ENCODE measurements at places on chromosomes 1 and 21. TPM values are rescaled to one million over a fixed set of nuclear protein-coding genes. Genes with fewer than 3 reads are reported as not detected.
A peak's percentile ranks its signal among the peaks of the same experiment; 100 is the strongest.

- H3K36me3 ChIP-seq, result no peaks in the 10 kb centered on the region
- H3K27ac ChIP-seq, result peak overlapping the region; percentile 96
- H3K27me3 ChIP-seq, result no peaks in the 10 kb centered on the region
- DNase-seq, result peak; percentile 80
- no peak overlapping the region for H3K4me3 ChIP-seq
- H3K4me1 ChIP-seq, result peaks cover 55% of the 10 kb centered on the region
These were observed 29.6 kb downstream of the ACOT11 start for GRCh38 chr1:54577612-54578011.

- no peaks in the 10 kb centered on the region for H3K27me3 ChIP-seq
- H3K36me3 ChIP-seq, result no peaks in the 10 kb centered on the region
- H3K4me3 ChIP-seq, result no peak overlapping the region
- peak; percentile 8 for DNase-seq
- H3K4me1 ChIP-seq, result peaks cover 4% of the 10 kb centered on the region
These were observed 2.4 kb downstream of the NPHP4 start for GRCh38 chr1:5989731-5990271.

DNA sequence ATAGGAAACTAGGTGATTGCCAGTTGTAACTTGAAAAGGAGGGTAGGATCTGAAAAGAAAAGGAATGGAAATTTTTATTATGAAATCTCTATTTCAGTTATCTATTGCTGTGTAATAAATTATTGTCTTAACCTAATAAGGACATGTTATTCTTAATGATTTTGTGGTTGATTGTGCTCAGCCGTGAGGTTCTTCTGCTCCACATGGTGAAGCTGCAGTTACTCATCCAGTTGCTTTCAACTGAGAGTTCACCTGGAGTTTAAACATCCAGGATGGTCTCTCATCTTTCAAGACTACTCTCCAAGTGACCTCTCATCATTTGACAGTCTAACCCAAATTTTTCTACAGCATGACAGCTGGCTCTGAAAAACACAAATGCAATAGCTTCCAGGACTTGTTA is 96.0 kb downstream of the ATG4C start:
- H3K27me3 ChIP-seq, result no peaks in the 10 kb centered on the region
- no peak for DNase-seq
- H3K27ac ChIP-seq, result no peak overlapping the region
- H3K36me3 ChIP-seq, result no peaks in the 10 kb centered on the region
- H3K4me1 ChIP-seq, result no peaks in the 10 kb centered on the region
- H3K4me3 ChIP-seq, result no peak overlapping the region

DNA sequence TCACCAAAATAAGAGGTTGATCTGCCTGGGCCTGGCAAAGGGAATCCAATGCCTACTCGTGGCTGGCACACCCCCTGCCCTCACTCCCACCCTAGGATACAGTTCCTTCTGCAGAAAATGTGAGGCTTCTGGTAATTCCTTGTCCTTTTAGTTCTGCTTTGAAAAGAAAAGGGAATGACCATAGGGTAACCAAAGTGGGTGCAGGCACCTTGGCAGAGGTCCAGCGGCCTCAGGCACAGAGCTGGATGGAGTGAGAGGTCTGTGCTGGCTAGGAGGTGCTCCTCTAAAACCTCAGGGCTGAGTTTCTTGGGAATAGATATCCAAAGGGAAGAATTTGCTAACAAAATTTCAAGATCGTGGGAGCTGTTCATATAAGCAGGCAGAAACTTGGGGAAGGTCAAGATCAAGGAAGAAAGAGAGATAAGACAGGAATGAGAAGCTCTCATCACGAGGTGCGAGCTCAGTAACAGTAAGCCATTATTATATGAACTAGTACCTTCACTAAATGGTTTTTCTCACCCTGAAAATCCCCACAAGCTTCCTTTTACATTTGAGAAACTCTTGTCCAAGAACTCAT is 293.1 kb upstream of the LYPLAL1 start:
- no peak overlapping the region for H3K4me3 ChIP-seq
- no peak for DNase-seq
- no peaks in the 10 kb centered on the region for H3K36me3 ChIP-seq
- H3K4me1 ChIP-seq, result no peaks in the 10 kb centered on the region

DNA sequence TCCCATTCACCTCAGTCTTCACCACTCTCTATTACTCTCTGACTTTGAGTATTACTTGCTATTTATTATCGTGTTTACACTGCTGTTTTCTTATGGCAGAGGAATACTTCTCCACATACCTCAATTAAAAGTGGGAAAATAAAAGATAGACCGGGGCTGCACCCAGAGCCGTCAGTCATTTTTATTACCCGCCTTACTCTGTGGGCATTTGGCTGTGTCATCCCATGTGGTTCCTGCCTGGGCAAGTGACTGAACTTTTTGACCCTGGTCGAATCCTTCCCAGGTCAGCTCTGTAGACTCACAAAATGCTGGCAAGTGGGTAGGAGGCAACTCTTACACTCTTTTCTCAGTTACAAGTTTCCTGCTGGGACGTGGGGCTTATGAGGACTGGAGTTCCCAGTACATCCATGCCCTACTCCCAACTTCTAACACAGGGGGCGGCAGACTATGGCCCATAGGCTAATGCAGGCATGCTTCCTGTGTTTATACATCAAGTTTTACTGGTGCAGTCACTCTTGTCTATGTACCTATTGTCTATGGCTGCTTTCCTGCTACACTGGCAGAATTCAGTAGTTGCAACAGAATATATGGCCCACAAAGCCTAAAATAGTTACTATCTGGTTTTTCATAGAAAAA is 69.5 kb upstream of the KCND3 start:
- no peaks in the 10 kb centered on the region for H3K27me3 ChIP-seq
- H3K4me3 ChIP-seq, result no peak overlapping the region
- DNase-seq, result no peak
- H3K27ac ChIP-seq, result no peak overlapping the region
- no peaks in the 10 kb centered on the region for H3K4me1 ChIP-seq

GRCh38 chr21:32803651-32804050 is 32.1 kb upstream of the PAXBP1 start:
- no peaks in the 10 kb centered on the region for H3K27me3 ChIP-seq
- no peak overlapping the region for H3K4me3 ChIP-seq
- no peak overlapping the region for H3K27ac ChIP-seq
- DNase-seq, result no peak
- no peaks in the 10 kb centered on the region for H3K36me3 ChIP-seq

DNA sequence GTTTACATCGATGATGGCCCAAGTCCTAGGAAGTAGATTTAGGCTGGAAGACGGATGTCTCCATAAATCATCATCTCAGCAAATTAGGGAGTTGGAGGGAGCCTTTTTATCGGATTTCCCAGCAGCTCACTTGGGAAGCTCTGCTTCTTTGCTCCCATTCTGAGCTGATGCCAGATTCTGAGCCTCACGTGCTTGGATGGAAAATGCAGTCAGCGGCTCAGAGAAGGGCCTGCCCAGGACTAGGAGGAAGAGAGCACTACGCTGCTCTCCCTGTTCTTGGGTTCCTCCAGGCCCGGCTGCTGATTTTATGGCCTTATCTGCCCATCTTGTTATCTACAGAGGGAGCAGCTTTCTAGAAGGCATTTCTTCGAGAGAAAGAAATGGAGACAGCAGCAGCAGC is 42.0 kb downstream of the UBIAD1 start:
- peaks cover 2% of the 10 kb centered on the region for H3K27me3 ChIP-seq
- no peaks in the 10 kb centered on the region for H3K4me1 ChIP-seq
- no peak overlapping the region for H3K27ac ChIP-seq
- H3K4me3 ChIP-seq, result no peak overlapping the region

GRCh38 chr21:35953597-35953996 is 106.7 kb downstream of the SETD4 start:
- H3K4me1 ChIP-seq, result no peaks in the 10 kb centered on the region
- no peaks in the 10 kb centered on the region for H3K27me3 ChIP-seq
- H3K4me3 ChIP-seq, result no peak overlapping the region
- no peak for DNase-seq
- H3K27ac ChIP-seq, result no peak overlapping the region

DNA sequence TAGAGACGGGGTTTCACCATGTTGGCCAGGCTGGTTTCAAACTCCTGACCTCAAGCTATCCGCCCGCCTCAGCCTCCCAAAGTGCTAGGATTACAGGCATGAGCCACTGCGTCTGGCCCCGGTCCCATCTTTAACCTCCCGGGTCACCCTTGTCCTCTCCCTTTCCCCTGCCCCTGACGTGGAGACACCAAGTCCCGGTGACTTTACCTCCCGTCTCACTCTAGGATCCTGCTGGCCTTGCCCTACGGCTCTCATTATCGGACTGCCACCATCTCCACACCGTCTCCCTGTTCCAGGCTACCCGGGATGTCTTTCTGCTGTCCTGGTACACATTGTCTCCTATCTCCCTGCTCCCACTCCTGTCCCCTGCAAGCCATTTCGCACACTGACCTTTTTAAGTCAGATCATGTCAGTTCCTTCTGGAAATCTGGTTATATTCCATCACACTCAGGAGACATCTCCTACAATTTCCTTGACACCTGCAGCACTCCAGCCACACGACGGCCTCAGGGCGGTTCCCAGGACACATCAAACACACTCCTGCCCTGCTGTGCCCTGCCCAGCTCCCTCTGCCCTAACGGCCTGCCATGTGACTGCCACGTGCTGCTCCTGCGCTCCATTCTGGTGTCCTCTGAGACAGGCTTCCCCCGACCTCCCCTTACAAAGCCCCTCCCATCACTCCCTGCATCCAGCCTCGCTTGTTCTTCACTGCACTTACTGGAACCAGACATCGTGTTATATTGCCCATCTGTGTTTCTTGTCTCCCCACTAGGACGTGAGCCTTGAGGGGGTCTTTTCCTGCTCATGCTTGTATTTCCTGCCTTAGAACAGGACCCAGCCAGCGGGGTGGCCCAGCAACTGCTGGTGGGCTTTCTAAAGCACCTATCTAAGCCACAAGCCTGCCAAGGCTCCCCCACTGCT is 32.7 kb downstream of the TTC39A start:
- no peak overlapping the region for H3K27ac ChIP-seq
- peaks cover 12% of the 10 kb centered on the region for H3K4me1 ChIP-seq

GRCh38 chr1:164524810-164525209 is 34.2 kb upstream of the PBX1 start:
- no peak for DNase-seq
- H3K4me3 ChIP-seq, result no peak overlapping the region
- H3K36me3 ChIP-seq, result no peaks in the 10 kb centered on the region
- H3K27me3 ChIP-seq, result no peaks in the 10 kb centered on the region
- H3K4me1 ChIP-seq, result no peaks in the 10 kb centered on the region

GRCh38 chr1:207241164-207241934 is 80.1 kb upstream of the CD55 start:
- H3K27ac ChIP-seq, result no peak overlapping the region
- no peaks in the 10 kb centered on the region for H3K36me3 ChIP-seq
- H3K4me1 ChIP-seq, result no peaks in the 10 kb centered on the region
- no peaks in the 10 kb centered on the region for H3K27me3 ChIP-seq
- no peak overlapping the region for H3K4me3 ChIP-seq

GRCh38 chr1:44812822-44813543 is 4.7 kb downstream of the BTBD19 start:
- peaks cover 23% of the 10 kb centered on the region for H3K4me1 ChIP-seq
- peak overlapping the region; percentile 92 for H3K4me3 ChIP-seq
- peak overlapping the region; percentile 98 for H3K27ac ChIP-seq
- no peaks in the 10 kb centered on the region for H3K36me3 ChIP-seq
- DNase-seq, result no peak

Gene ADAMTSL4
- total RNA-seq, result 30.0 TPM

- no peaks in the 10 kb centered on the region for H3K27me3 ChIP-seq
- no peak overlapping the region for H3K27ac ChIP-seq
- H3K4me3 ChIP-seq, result no peak overlapping the region
- H3K4me1 ChIP-seq, result peaks cover 5% of the 10 kb centered on the region
- peaks cover 25% of the 10 kb centered on the region for H3K36me3 ChIP-seq
These were observed 56.4 kb downstream of the DIP2A start for GRCh38 chr21:46515109-46515508.
